Stimulated activated CD4-positive, alpha-beta T cell treated with anti-CD3 and anti-CD28 coated beads, Interleukin-1b, Interleukin-23, amount 100 ng/mL, for 24 hours (primary cell): ENCODE measurements at places on chromosomes 11 and 22.

- DNase-seq, result no peak
Observed at GRCh38 chr11:116217006-116217405, 555.8 kb downstream of the BUD13 start.

GRCh38 chr22:46331496-46331895, 4.0 kb upstream of the TRMU start:
- no peak for DNase-seq

DNA sequence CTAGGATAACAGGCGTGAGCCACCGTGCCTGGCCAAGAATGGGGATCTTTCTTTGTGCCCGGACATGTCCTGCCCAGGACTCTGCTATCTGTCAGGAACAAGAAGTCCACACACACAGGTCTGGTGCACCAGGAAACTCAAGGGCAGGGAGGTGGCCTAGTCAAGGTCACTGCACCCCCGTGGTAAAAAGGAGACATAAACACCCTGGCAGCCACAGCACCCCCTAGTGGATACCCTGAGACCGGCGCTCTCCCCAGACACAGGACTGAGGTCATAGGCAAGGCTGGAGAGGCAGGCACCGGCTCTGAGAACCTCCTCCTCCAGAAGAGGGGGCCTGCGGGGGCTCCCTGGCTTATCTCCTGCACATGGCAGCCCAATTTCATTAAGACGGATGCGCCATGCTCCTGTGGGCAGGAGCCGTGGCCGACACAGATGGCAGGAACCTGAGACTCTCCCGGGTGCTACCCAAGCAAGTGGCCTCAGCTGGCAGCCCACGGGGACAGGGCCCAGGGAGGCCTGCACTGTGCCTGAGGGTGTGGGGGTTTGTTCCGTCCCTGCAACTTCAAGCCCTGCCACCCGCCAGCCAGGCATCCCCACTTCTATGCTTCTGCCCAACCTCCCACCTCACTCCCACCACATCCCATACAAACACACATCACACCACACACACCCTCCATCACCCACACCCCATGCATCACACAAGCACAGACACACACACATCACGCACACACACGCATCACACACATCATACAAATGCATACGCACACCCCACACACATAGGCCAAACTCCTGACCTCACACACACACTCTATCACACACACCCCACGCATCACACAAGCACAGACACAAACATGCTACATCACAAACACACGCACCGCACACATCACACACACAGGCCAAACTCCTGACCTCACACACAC, 19.6 kb downstream of the MACROD1 start:
- peak; percentile 33 for DNase-seq

GRCh38 chr11:121696177-121696871, 243.6 kb upstream of the SORL1-AS1 start:
- no peak for DNase-seq

DNA sequence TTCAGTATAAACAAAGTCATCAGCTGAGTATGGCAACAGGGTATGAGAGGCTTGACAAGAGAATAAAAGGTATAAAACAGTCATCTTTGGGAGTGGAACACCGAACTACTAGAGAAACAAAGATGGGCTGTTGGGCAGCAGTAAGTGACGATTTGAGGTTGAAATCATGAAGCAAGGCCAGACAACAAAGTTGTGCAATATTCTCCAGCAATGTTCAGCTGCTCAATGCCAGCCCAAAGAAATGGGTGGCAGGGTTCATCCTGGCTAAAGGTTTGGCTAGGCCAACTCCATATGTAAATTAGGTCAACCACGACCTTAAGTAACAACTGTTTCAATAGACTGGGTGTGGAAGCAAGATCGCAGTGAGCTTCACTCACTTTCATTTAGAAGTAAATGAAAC, 6.2 kb downstream of the APIP start:
- DNase-seq, result no peak

DNA sequence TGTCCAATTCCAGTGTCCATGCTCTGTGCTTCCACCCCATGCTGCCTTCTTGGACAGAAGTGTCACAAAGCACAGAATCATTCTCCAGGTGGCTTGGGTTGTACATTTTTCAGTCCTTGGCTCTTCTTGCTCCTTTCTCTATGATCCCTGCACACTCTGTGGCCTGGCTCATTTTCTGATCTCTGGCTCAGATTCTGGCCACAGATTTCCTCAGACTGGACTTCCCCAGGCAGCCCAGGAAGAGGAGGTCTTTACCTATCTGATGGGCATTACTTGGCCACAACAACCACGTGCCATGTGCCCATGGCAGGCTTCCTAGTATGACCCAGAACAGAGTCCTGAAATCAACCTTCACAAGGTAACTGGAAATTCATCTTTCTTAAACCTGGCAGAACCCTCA, 27.2 kb downstream of the SYTL2 start:
- no peak for DNase-seq

- DNase-seq, result no peak
Observed at GRCh38 chr11:7907121-7907520, 23.9 kb downstream of the OR10A6 start.

DNA sequence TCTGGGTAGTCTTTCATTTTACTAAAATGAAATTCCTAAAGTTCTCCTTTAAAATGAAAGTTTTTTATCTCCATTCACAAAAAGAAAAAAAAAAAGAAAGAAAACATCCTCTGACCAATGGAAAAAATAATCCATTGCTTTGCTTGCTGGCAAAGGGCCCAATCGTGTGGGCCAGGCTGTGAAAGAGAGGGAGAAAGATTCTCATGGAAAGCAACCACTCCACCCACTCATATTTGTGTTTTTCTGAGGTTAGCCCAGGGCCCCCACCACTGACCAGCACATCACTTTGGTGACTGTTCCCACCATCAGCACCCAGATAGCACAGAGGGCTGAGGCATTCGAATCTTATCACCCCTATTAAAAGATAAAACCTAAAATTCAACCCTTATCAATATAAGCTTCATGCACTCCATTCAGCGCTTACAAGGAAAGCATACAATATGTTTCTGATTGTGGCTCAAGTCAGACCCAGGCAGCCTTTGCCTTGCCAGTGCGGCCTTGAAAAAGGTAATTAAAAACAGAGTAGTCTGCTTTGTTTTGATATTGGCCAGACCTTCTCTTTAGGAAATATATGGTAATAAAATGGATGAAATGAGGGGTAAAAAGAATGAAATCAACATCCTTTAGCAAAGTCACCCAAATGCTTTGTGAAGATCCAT, 192.8 kb downstream of the ETS1 start:
- DNase-seq, result no peak

DNA sequence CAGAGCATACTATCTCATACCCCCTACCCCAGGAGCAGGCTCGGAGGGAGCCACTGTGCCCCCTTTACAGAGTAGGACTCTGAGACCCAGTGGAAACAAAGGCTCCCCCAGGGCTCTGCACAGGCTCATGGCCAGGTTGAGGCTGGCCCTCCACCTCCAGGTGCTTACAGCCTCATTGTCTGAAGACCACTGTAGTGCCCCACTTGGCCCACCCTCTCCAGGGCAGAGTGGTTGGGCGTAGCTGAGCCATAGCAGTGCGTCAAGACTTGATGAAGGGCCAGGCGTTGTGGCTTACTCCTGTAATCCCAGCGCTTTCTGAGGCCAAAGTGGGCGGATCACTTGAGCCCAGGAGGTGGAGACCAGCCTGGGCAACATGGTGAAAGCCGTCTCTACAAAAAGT, 1.7 kb downstream of the ANKRD13D start:
- DNase-seq, result no peak

GRCh38 chr22:22770280-22770871, 117.2 kb upstream of the IGLL5 start:
- no peak for DNase-seq

- DNase-seq, result no peak
Observed at GRCh38 chr11:11844272-11844671, 2.5 kb downstream of the USP47 start.

DNA sequence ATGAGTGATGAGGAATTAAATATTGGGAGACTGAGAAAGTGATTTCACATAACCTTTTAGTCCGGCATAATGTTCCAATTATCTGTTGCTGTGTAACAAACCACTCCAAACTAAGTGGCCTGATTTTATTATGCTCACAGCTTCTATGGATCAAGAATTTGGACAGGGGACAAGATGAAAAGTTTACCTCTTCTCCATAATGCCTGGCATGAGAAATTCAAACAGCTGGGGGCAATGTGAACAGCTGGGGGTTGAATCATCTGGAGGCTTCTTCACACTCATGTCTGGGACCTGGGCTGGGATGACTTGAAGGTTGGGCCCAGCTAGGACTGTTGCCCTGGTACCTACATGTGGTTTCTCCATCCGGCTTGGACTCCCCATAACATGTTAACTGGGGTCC, 99.4 kb upstream of the DRD2 start:
- DNase-seq, result no peak

- DNase-seq, result no peak
Observed at GRCh38 chr11:110631551-110631950, 80.7 kb downstream of the ARHGAP20 start.

DNA sequence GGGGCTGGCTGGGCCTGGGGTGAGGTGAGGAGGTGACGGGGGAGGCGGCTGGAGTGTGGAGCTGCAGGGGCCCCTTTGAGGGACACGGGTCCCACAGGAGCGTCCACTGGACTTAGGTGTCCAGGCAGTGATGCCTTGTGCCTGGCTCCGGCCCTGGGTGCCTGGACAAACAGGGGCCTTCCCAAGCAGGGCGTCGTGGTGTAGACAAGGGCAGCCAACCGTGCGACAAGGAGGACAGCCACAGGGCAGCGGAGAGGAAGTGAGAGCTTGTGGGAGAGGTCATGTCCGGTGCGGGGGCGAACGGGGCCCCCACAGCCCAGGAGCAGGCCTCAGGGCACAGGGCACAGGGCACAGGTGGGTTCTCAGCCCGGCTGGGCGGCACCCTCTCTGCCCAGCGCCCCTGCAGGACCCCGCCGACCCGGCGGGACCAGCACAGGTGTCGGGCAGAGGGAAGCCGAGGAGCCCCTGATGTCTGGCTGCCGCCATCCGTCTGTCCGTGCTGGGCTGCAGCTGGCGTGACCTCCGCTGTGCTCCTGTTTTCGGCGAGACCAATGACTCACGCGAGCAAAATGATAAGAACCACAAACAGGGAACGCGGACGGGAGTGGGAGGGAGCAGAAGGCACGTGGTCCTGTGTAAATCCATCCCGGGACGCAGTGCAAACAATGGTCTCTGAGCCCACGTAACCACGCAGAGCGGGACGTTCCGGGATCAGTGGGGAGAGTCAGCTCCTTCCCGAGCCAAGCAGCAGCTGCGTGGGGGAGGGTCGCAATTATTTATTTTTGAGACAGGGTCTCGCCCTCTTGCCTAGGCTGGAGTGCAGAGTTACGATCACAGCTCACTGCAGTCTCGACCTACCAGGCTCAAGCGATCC, 49.1 kb upstream of the A4GALT start:
- no peak for DNase-seq

DNA sequence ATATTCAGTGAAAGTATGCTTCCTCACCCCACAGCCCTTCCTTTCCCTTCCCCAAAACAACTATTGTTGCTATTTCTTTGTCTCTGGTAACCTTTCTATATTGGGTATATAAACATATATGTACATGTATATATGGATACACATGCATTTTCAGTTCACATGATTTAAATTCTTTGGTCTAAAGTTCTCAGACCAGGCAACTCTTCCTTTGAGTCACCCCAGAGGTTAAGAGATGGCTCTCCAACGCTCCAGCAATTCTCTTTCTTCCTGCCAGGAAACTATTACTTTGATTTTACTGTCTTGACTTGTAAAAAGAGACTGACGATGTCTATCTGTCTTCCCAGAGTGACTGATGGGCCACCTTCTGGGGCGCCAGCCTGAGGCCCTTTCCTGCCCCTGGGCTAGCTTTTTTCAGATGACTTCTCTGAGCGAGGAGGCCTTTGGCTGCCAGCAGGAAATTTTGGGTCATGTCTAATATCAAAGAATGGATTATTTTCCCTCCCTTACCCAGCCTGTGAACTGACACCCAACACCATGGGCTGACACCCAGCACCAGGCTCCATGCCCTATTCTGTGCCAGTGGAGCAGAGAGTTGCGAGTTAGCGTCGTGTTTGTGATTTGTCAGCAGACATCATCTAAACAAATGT, 14.4 kb upstream of the ST3GAL4 start:
- no peak for DNase-seq

GRCh38 chr11:34175284-34176019, 70.0 kb downstream of the NAT10 start:
- DNase-seq, result no peak

- DNase-seq, result no peak
Observed at GRCh38 chr22:49570032-49570848, 257.4 kb downstream of the BRD1 start.

- DNase-seq, result no peak
Observed at GRCh38 chr11:110162216-110162615, 69.0 kb downstream of the ZC3H12C start.
